ENCODE measurements at places on chromosomes 16 and 17.
A peak's percentile ranks its signal among the peaks of the same experiment; 100 is the strongest.

DNA sequence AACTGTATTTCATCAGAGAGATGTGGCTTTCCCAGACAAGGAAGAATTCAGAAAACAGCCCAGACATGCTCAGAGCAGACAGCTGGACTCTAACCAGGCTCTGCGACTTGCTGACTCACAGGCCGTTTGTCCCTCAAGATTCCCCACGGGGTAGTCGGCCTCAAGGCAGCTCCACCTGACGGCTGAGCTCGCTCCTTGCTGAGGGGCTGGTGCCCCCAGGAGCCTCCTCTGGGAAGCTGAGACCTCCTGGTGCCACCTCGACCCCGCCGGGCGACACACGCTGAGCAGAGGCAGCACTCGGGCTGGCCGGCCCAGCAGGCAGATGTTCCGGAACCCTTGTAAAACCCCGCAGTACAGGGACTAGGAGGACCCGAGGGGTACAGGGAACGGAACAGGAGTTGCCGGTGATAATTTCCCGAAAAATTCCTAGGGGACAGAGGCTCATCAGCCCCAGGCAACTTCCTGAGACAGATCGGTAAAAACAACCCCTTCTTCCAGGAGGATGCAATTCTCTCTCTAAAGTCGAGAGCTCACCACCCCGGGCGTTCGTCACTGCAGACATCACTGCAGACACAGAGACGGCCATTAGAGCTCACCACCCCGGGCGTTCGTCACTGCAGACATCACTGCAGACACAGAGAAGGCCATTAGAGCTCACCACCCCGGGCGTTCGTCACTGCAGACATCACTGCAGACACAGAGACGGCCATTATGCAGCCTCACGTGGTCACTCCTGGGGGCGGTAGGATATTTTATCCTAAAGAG is 19.9 kb downstream of the RPH3AL start:
- DNase-seq: no peak

DNA sequence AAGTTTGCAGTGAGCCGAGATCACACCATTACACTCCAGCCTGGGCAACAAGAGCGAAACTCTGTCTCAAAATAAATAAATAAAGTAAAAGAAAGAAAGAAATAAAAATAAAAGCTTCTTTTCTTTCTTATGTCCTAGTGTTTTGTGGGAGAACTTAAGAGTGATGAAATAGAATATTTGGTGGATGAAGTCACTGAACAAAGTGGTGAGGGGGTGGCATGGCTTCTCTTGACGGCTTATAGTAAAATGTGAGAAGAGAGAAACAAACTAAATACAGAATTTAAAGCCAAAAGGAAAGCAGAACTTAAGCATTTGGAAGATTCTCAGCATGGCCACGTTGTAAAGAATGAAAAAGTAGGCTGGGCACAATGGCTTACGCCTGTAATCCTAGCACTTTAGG is 15.3 kb downstream of the SGF29 start:
- no peak for DNase-seq

- no peak for DNase-seq
These were observed 402.2 kb downstream of the XYLT1 start for GRCh38 chr16:17068524-17068923.

DNA sequence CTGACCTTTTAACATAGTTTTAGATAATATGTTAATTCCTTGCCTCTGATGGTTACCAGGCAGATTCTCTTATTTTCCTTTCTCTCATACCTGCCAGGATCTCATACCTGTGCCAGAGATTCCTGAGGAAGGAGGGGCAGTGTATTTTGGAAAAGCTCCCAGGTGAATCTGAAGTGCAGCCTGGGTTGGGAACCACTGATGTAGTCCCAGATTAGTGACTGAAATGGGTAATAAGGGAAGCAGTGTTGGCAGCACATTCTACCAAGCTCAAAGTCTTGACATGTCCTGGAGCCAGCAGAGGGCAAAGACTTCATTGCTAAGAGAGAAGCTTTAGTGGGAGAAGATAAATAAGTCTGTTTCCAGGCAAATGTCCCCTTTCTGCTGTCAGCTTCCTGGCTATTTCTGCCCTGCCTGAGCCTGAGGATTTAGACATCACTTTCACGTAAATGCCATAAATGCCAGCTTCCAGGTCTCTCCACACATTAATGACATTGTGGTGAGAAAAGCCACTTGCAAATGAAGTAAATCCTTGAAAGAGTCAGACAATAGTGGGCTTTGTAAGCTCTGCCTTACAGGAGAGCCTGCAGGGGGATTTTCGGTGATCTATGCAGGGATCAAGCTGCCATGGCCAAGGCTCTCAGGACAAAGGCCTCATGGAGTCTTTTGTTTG is 40.9 kb upstream of the C16orf78 start:
- no peak for DNase-seq

- no peak for DNase-seq
These were observed 52.5 kb upstream of the WSB1 start for GRCh38 chr17:27241346-27241946.

- no peak for DNase-seq
These were observed 219.0 kb downstream of the FTO start for GRCh38 chr16:53922807-53923571.

DNA sequence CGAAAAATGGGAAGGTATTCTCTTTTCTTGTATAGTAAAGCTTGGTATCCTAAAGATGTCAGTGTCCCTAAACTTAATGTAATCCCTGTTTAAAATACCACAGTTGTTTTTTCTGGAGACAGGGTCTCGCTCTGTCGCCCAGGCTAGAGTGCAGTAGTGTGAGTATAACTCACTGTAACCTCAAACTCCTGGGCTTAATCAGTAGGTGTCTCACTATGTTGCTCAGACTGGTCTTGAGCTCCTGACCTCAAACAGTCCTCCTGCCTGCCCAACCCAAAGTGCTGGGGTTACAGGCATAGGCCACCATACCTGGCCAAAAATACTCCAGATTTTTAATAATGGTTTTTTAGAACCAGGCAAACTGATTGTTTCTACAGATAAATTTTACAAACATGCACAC is 8.2 kb downstream of the DCAF7 start:
- DNase-seq: no peak

- no peak for DNase-seq
These were observed 75.2 kb downstream of the CCDC182 start for GRCh38 chr17:57669671-57670529.

DNA sequence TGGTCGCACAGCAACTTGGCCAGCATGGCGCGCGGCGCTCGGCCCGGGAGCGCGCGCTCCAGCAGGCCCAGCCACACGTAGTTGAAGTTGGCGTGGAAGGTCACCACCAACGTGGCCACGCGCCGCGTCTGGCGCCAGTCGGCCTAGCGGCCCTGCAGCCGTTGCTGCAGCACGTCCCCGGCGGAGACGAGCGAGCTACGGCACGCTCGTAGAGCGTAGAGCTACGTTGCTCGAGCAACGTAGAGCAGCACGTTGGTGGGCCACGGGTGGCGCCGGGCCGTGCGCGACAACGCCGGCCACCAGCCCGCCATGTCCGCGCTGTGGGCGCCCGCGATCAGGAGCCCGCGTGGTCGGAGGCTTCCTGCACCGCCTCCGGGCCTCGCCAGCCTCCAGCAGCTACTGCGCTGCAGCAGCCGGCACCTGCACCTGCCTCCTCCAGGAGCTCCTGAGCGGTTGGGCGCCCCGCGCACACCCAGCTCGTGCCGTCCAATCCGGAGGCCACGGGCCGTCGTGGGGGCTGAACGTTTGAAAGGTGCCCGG is 13.4 kb upstream of the SULT1A1 start:
- DNase-seq: peak; percentile 54

GRCh38 chr16:59651662-59652061 is 917.5 kb upstream of the GOT2 start:
- no peak for DNase-seq

GRCh38 chr17:4548061-4548461 is 7.1 kb downstream of the MYBBP1A start:
- no peak for DNase-seq

DNA sequence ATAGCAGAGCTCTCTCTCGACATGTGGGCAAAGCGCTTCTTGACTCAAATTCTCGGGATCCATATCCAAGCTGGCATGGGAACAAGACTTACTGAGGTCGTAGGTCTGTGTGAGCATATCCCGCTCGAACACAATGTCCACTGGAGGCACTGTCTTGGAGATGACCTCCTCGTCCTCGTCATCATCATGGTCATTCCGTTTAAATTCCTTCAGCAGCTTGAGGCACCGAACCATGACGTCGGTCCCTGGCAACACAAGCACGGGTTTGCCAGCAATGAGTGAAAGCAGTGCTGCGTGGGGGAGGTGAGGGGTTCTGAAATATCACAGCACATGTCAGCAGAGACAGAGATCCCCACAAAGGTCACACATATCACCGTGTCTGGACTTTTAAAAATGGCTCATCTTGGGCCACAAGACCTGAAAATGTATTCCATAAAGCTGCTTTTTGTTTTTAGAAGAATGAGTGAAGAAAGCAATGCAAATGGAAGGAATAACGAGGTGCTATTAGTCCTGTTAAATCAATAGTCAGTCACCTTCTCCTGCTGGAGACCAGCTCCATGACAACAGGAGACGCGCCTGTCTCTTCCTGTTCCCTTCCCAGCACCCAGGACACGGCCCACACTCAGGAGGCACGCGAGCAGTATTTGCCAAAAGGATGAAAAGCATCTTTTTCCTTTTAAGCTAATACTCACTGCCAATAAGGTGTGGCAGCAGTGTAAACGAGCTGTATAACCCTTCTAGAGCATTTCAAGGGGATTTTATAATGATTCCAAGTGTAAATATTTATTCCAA is 37.9 kb downstream of the GTF3C1 start:
- no peak for DNase-seq

DNA sequence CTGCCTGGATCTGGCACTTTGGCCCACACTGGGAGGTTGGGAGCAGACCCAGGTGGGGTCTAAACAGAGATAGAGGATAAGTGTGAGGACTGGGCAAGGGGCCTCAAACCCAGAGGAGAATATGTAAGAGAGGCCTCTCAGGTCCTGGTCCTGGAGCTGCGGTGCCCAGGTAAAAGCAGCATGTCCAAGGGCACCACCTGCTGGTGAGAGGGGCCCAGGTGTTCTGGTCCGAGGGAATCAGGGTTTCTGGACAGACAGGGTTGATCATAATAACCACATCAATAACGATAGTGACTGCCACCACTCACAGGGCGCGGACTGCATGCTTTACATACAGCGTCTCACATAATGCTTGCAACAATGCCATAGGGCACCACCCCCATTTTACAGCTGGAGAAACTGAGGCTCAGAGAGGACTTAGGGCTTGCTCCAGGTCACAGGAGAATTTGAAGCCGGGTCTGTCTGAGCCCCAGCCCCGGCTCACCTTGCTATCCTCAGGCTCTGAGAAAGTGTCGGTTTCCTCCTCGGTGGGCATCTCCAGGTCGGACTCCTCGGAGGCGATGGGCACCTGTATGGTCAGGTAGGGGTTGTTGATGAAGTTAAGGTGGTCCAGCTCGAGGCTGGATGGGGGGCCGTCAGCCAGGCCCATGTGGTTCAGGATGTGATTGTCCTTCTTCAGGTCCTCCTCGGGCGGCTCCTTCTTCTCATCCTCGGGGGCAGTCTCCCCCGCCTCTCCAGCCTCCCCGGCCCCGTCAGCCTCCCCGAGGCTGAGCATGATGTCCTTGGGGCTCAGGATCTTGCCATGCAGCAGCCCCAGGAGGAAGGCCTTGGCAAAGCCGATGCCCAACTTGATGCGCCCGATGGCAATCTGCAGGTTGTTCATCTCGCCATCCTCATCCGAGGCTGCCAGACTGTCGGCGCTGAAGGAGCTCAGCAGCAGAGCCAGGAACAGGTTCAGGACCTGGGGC is 19.1 kb upstream of the CD79B start:
- DNase-seq: no peak

GRCh38 chr17:42253578-42253977 is 22.6 kb downstream of the STAT5B start:
- DNase-seq: no peak

- no peak for DNase-seq
These were observed 17.7 kb downstream of the PIMREG start for GRCh38 chr17:6461792-6462524.
